Astrocyte (in vitro differentiated cells and primary cell): ENCODE measurements at places on chromosomes 1 and 21. TPM values are rescaled to one million over a fixed set of nuclear protein-coding genes. Genes with fewer than 3 reads are reported as not detected.

DNA sequence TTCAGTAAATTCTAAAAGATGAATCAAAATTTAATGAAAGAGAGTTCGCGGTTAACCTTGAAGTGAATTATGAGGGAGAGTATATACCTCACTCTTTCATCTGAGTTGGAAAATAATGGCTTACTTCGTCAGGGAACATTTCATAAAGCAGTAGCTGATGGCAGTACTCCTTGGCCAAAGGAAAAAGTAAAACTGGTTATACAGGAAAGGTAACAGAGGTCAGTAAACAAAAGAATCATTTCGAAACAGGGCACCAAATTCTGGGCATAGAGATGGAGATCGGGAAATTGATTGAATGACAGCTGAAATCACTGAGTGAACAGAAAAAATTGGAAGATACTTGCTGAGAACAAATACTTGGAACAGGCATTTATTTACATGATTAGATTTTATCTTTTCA, 199.0 kb downstream of the OLFM3 start:
- no peak for DNase-seq

DNA sequence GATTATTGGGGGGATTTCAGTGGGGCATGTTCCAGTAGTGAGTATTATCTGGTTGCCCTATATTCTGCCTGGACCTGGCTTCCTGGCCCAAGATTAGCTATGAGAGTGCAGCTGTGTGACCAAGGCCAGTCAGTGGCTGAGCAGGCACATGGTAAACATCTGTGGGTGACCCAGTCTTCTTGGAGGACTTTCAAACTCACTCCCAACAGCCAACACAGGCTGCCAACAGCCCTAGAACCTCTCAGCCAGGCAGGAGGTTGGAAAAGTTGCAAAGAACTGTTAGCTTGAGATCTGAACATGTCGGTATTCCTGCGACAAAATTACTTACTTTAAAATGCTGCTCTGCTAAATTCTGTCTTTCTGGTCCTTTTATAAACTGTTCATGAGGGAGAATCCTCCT, 192.4 kb downstream of the TGFBR3 start:
- DNase-seq, result no peak

DNA sequence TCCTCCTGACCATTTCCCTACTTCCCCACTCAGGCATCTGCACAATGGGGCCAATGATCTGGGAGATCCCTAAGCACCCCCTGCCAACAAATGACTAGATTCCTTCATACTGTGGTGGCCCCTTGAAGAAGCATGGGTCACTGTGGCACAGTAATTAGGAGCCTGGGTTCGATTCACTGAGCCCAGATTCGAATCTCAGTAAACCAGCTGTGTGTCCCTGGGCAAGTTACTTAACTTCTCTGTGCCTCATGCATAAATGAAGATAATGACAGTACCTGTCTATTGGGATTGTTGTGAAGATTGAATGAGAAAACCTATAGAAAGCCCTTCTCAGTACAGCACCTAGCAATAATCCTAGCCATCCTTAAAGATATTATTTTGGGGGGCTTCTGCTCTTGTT, 27.5 kb downstream of the SPAG17 start:
- no peak for DNase-seq

- no peak for DNase-seq
These were observed 3.3 kb downstream of the PDZK1IP1 start for GRCh38 chr1:47186267-47187185.

GRCh38 chr1:2439369-2439768, 27.0 kb upstream of the PEX10 start:
- no peak for DNase-seq

DNA sequence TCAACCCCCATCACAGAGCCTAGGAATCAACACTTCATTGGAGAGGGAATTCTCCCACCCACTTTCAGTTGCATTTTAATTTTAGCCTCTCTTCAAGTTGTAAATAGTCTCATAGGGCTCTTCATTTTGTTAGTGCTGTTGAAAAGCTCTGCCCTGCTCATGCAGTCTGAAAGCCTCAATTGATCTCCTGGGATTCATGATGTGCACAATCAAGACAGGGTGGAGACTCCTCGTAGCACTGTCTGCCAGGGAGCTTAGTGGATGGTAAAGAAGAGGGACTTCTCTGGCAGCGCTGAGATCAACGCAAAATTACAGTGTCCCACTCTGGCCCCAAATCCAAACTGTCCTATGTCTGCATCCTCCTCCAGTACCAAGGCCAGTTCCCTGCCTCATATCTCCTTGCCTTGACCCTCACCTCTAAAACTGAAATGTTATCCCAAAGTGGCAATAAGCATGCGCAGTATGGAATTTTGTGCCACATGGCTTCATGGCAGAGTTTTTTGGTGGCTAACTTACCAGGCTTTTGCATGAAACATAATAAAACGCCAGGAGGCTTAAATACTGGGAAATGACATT, 282.2 kb downstream of the CACNA1E start:
- DNase-seq, result no peak

GRCh38 chr1:174942547-174943255, 57.0 kb upstream of the CACYBP start:
- DNase-seq, result no peak

DNA sequence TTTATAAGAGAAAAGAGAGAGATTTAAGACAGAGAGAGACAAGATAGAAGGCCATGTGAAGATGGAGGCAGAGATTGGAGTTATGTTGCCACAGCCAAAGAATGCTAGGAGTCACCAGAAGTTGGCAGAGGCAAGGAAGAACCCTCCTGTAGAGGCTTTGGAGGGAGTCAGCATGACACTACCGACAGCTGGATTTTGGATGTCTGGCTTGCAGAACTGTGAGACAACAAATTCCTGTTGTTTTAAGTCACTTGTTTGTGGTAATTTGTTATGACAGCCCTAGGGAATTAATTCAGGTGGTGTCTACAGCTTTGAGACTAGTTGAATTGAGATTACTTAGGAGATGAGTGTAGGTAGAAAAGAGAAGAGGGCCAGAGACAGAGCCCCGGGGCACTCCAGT, 158.5 kb downstream of the DNM3 start:
- DNase-seq, result peak; percentile 55

DNA sequence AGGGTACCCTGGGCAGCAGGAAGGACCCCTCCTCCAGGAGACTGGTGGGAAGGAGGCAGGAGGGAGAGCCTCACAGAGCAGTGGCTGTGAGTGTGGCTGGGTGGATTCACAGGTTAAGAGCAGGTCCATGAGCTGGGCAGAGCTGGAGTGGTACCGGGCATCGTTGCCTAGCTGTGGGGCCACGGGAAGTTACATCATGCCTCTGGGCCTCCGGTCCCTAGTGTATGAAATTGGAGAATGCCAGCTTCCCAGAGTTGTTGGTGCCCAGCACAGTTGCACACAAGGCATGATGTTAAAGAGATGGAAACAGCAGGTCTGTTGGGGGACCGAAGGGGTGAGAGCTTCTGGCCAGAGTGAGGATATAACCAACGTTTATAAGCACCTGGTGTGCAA, 18.5 kb downstream of the FOXO6 start:
- no peak for DNase-seq

- DNase-seq, result no peak
These were observed 5.6 kb upstream of the POFUT2 start for GRCh38 chr21:45293220-45293725.

DNA sequence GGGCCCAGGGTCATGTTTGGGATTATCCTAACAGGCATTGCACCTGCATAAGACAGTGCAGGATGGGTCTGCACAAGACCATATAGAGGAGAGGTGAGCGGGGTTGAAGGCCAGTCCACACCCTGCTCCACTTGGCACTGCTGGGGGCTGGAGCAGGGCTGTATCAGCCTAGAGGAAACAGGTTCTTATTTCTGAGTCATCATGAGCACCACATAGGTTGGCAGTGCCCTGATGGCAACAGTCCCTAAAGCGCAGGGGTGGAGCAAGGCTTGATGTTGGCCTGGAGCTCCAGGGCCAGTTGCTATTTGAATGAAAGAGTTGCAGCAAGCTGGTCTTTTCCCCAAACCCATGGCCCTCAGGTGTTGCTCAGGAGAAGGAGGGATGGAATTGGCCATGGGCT, 29.8 kb upstream of the BMP8B start:
- no peak for DNase-seq

DNA sequence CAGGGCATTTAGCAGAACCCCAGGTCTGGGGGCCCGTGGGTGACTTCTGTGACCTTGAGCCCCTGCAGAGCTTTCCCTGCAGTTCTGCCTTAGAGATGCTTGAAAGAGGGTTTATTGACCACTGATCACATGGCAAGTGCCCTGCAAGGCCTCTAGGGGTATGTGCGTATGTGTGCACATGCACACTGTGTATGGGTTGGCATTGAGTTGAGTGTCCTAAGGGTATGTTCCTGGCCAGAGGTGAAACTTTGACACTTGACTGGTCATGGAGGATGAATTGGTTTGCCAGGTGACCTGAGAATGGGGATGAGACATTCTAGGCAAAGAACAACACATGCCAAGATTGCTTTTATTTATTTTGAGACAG, 17.1 kb downstream of the NUDC start:
- no peak for DNase-seq

GRCh38 chr21:33019885-33020557, 5.7 kb upstream of the OLIG2 start:
- no peak for DNase-seq

- DNase-seq, result no peak
These were observed 1278.3 kb downstream of the AMY1C start for GRCh38 chr1:105027838-105028471.

DNA sequence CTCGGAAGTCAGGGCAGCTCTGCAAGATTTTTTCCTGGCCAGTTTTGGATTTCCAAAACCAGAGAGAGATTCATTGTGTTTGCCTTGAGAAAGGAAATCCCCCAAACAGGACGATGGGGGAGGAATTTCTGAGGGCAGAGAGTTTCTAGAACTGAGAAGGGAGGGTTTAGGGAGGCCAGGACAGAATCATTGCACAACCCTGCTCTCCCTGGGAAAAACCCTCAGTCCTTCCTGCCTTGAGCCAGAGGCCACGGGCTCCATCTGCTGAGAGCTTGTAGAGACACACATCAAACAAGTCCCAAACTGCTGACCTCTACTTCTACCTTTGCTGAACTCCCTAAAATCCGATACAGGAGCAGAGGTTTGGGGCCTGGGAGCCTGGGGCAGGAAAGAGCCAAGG, 99.7 kb downstream of the NMNAT2 start:
- DNase-seq, result peak; percentile 75

GRCh38 chr1:74584185-74584584, 71.8 kb upstream of the LRRC53 start:
- DNase-seq, result peak; percentile 14

DNA sequence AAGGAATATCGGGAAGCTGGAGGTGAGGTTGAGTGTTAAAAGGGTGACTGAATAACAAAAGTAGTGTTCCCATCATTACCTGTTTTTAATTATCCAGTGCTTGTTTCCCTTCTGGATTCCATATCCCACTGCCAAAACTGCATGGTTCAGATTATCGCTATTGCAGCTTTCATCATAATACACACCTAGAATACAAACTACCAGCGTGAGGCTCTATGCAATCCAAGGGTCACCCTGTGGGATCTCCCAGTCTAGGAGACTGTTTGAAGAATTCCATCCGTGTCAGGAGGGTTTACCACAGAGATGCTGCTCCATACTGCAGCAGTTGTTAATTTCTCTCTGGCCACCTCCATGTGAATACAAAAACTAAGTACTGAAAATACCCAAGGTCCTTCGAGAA, 9.0 kb downstream of the CTSK start:
- DNase-seq, result no peak

DNA sequence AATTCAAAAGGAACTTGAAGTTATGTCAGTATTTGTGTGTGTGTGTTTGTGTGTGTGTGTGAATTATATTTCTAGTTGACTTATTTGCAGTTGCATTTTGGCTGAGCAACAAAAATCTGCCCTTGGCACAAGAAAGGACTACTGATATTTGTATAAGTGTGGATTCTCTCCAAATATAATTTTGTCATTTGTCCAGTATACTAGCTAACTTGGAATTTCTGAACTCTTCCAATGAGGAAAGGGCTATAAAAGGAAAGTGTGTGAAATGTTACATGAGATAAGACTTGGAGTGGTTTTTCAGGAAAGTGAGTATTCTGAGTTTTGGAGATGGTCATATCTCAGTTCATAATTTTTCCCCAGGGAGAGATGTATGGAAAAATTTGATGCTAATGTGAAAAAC, 1384.1 kb upstream of the B3GALT2 start:
- DNase-seq, result peak; percentile 28

DNA sequence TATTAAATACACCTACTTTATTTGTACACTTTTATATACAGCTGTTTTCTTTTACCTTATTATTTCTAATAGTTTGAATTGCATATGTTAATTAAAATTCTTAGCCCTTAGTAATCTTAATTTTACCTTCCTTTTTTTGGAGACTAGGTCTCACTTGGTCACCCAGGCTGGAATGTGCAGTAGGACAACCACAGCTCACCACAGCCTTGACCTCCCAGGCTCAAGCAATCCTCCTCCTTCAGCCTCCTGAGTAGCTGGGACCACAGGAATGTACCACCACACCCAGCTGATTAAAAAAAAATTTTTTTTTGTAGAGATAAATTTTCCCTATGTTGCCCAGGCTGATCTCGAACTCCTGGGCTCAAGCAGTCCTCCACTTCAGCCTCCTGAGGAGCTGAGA, 15.0 kb upstream of the SDC3 start:
- DNase-seq, result peak; percentile 56

GRCh38 chr1:207203541-207203940, 99.5 kb downstream of the C4BPA start:
- no peak for DNase-seq

DNA sequence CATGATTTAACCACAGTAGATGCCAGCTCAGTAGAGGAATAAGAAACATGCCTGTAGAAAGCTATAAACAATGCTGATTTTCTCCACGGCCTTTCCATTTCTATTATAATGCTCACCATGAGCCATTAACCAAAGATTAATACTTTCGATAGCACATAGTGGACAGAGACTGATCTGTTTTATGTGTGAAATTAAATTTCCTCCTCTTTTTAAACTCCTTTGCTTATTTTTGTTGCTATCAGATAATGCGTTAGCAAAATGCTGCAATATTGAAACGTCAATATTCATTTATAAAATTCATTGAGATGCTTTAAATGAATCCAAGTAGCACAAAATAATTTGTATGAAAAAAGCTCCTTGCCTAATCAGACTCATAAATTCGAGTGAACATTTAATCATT, 1807.9 kb downstream of the MRPL39 start:
- DNase-seq, result no peak

Gene ID3
- 91.4 and 94.3 TPM in 2 replicates for total RNA-seq

Gene FAM72D
- total RNA-seq, result 0.70 and 1.00 TPM in 2 replicates

Gene C1orf35
- total RNA-seq, result 19.8 and 21.8 TPM in 2 replicates

Gene CD84
- total RNA-seq, result not detected in 2 replicates

Gene SDCCAG8
- total RNA-seq, result 24.5 and 25.4 TPM in 2 replicates
